Lower lobe of right lung (tissue), 2 donors: ENCODE measurements at places on chromosomes 7 and 10.
A peak's percentile ranks its signal among the peaks of the same experiment; 100 is the strongest.

DNA sequence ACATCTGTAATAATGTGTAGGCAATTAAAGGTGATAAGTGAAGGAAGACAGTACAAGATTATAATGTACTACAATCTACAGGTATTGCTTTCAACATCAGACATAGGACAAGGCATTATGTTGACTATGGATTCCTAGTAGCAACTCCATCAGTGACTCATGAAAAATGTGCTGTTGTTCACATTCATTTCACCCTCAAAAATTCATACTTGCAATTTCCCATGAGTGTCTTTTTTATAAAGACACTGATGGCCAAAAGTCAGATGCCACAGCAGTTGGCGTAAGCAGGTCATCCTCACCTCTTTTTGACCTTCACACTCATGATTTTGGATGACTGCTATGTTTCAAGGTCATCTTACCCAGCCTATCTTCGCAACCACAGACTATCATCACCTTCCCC is 100.0 kb upstream of the AMPH start:
- no peak for DNase-seq

- no peak for DNase-seq
These were observed 5.6 kb upstream of the LRRC27 start for GRCh38 chr10:132326344-132326889.

DNA sequence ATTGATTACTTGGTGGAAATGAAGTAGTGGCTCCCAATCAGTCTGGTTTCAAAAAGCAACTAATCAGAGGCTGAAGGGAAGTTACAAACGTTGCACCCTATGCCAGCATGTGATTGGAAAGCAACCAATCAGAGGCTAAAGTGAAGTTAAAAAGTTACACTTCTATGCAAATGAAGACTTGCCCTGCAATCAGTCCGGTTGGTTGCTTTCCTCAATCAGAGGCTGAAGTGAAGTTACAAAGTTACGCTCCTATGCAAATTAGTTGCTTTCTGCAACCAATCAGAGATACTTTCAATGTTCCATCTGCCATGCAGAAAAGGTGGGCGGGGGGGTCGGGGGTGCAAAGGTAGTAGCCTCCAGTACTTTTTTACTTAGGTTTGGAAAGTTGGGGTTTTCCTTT is 1077.1 kb downstream of the TYW1 start:
- DNase-seq = no peak

- DNase-seq = peak; percentile 52
These were observed at the start of gene COL26A1 for GRCh38 chr7:101362334-101363195. COL26A1 (plus strand) TSS chr7:101362875; CDS start chr7:101363033, 158 bp downstream.

GRCh38 chr7:76122516-76123239 is 74.8 kb downstream of the MDH2 start:
- DNase-seq = no peak

DNA sequence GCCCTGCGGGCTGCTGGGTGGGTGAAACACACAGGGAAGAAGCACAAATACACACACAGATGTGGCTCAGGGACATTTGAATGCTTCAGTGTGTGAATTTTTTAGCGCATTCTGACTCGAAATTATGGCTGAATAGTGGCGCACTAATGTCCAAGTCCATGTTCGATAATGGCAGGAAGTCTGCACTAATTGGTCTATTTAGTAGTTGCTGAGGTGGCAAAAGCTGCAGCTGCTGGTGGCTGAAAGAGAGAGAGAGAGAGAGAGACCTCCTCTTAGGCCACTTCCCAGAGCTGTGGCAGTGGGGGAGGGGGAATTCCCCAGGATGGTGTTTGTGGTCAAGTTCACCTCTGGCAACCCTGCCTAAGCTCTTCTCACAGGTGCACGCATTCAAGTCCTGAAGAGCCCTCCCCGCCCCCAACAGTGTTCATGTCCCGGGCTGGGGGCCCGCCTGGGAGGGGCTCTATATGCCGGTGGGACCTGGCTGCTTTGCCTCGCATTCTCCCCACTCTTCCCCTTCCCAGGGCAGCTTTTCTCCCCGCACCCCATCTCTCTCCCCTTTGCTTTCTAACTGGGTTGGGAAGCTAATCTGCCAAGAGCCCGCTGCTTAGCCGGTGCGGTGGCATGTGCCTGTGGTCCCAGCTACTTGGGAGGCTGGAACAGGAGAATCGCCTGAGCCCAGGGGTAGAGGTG is 6.0 kb upstream of the MNX1 start:
- DNase-seq = no peak

GRCh38 chr10:76388321-76389023 is 957.0 kb downstream of the LRMDA start:
- no peak for DNase-seq
